ENCODE measurements at places on chromosomes 4 and X. TPM values are rescaled to one million over a fixed set of nuclear protein-coding genes. Genes with fewer than 3 reads are reported as not detected.

PROM1 gene
- total RNA-seq: 0.22 TPM

TMEM271 gene
- not detected for total RNA-seq

DNA sequence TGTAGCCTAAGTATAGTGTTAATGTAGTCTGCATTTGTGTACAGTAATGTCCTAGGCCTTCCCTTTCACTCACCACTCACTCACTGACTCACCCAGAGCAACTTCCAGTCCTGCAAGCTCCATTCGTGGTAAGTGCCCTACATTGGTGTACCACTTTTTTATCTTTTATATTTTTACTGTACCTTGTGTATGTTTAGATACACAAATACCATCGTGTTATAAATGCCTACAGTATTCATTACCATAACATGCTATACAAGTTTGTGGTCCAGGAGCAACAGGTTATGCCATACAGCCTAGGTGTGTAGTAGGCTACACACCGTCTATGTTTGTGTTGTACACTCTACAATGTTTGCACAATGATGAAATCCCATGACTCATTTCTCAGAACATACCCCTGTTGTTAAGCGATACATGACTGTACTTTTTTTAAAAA is 15.4 kb downstream of the TSPAN5 start:
- H3K36me3 ChIP-seq: peaks cover 3% of the 10 kb centered on the region
- H3K4me1 ChIP-seq: peaks cover 56% of the 10 kb centered on the region
- no peaks in the 10 kb centered on the region for H3K27me3 ChIP-seq
- no peak overlapping the region for H3K4me3 ChIP-seq
- DNase-seq: peak; percentile 26

HTRA3 gene
- total RNA-seq: not detected

DNA sequence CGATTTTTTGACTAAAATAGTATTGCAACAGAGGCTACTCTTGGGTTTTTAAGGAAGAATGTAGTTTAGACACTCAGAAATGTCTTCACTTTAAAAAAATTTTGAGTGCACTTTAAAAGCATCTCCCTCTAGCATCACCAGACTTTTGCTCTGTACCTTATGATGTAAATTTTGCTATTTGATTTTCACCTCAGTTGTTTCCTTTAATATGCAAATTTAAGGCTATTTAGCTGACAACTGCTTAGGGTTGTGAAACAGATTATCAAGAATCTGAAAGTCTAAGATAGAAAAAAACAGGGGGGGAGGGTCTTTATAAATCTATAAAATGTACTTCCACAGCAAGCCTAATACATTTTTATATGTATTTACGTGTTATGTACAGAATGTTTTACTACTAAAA is 92.9 kb upstream of the USP38 start:
- no peak overlapping the region for H3K27ac ChIP-seq
- H3K27me3 ChIP-seq: peaks cover 1% of the 10 kb centered on the region
- no peaks in the 10 kb centered on the region for H3K4me1 ChIP-seq

- peak overlapping the region; percentile 90 for H3K4me3 ChIP-seq
- H3K27ac ChIP-seq: peak overlapping the region; percentile 99
- peaks cover 46% of the 10 kb centered on the region for H3K4me1 ChIP-seq
- peak; percentile 84 for DNase-seq
- no peaks in the 10 kb centered on the region for H3K27me3 ChIP-seq
Observed at GRCh38 chr4:6674500-6675149, 19.1 kb upstream of the S100P start.

All from activated CD8-positive, alpha-beta T cell treated with anti-CD3 and anti-CD28 coated beads for 36 hours (primary cell).